Articular chondrocyte of knee joint (primary cell): ENCODE measurements at places on chromosomes 13 and 19. TPM values are rescaled to one million over a fixed set of nuclear protein-coding genes. Genes with fewer than 3 reads are reported as not detected.

Gene KLC3
- total RNA-seq, result 0.11 and 0.26 TPM in 2 replicates

Gene RNF225
- 0.13 TPM in 1 of 2 replicates, not detected in the other for total RNA-seq

Gene EID2
- total RNA-seq, result 8.5 and 9.8 TPM in 2 replicates

Gene ALKBH6
- total RNA-seq, result 10.8 and 11.4 TPM in 2 replicates

Gene FXYD3
- not detected in 2 replicates for total RNA-seq

Gene CYP2B6
- not detected in 2 replicates for total RNA-seq

Gene SHISA7
- not detected in 2 replicates for total RNA-seq

Gene TNFSF9
- total RNA-seq, result 2.6 and 5.4 TPM in 2 replicates

Gene KLF5
- total RNA-seq, result 6.3 and 6.4 TPM in 2 replicates

Gene PROZ
- not detected in 2 replicates for total RNA-seq

Gene CLEC11A
- total RNA-seq, result 9.4 and 17.7 TPM in 2 replicates

Gene CCDC8
- 16.8 and 21.6 TPM in 2 replicates for total RNA-seq

Gene S1PR4
- not detected in 2 replicates for total RNA-seq

Gene AP2S1
- total RNA-seq, result 147 and 155 TPM in 2 replicates

Gene ACP7
- not detected in 2 replicates for total RNA-seq

Gene USHBP1
- not detected in 2 replicates for total RNA-seq

Gene CEACAM21
- not detected in 2 replicates for total RNA-seq

Gene MEIS3
- 18.2 and 19.2 TPM in 2 replicates for total RNA-seq

Gene CGB5
- total RNA-seq, result not detected in 2 replicates

Gene C13orf46
- total RNA-seq, result 0.13 and 0.22 TPM in 2 replicates

Gene SUGP2
- 34.7 and 35.5 TPM in 2 replicates for total RNA-seq

Gene PCDH9
- total RNA-seq, result 4.1 and 4.2 TPM in 2 replicates

Gene GPR180
- 11.5 and 11.7 TPM in 2 replicates for total RNA-seq

Gene SOX1
- not detected in 2 replicates for total RNA-seq

Gene CEACAM3
- total RNA-seq, result not detected in 2 replicates

Gene ACP5
- 0.39 and 0.54 TPM in 2 replicates for total RNA-seq

Gene FUT1
- total RNA-seq, result 0.22 TPM in 1 of 2 replicates, not detected in the other

Gene DDA1
- 11.8 and 22.7 TPM in 2 replicates for total RNA-seq

Gene PRODH2
- total RNA-seq, result not detected in 2 replicates

Gene UBE2L5
- total RNA-seq, result 0.78 TPM in 1 of 2 replicates, not detected in the other

Gene ZNF490
- total RNA-seq, result 10.7 and 14.8 TPM in 2 replicates

Gene STK11
- total RNA-seq, result 65.6 and 69.0 TPM in 2 replicates

Gene GPC5
- total RNA-seq, result not detected in 2 replicates
